NCI-H82 (cell line): ENCODE measurements at places on chromosomes 5 and 9.

DNA sequence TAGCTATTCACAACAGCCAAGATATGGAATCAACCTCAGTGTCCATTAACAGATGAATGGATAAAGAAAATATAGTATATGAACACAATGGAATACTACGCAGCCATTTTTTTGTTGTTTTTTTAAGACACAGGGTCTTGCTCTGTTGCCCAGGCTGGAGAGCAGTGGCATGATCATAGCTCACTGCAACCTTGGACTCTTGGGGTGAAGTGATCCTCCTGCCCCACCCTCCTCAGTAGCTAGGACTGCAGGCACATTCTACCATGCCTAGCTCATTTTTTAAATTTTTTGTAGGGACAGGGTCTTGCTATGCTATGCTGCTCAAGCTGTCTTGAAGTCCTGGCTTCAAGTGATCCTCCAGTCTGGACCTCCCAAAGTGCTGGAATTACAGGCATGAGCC lies 38.5 kb downstream of the CERT1 start:
- no peak for DNase-seq

GRCh38 chr5:35487233-35488025 lies 130.2 kb upstream of the SPEF2 start:
- peak; percentile 34 for DNase-seq

- DNase-seq = no peak
Measured at GRCh38 chr5:124576848-124577409, 169.5 kb downstream of the ZNF608 start.

DNA sequence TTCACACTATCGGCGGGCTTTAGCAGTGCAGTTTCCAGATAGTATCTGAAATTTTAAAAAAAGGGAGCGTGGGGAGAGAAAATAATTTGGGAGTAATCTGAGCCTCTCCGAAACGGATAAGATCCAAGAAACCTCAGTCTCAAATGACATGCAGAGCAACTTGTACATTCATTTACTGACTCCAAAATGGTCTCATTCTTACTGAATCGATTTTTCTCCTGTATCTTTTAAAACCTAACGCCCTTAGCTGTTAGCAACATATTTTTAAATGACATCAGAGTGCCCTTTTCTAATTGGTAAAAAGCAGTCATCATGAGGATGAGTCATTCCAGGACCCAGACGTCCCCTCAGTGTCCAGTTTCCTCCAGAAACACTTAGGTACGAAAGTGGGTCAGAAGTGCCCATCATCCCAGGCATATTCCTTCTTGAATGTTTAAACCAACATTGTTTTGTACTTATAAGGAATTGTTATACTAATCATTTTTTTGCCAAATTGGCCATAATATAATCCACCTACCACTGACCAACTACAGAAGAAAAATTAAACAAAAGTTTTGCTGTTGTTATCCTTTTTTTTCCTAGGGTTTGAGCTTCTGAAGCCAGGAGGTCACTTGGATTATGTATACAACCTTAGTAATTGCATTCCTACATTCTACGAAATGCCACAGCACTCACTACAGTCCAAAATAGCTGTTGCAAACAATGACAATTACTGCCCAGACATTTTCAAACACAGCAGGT lies 354.4 kb downstream of the ADAMTS6 start:
- no peak for DNase-seq

DNA sequence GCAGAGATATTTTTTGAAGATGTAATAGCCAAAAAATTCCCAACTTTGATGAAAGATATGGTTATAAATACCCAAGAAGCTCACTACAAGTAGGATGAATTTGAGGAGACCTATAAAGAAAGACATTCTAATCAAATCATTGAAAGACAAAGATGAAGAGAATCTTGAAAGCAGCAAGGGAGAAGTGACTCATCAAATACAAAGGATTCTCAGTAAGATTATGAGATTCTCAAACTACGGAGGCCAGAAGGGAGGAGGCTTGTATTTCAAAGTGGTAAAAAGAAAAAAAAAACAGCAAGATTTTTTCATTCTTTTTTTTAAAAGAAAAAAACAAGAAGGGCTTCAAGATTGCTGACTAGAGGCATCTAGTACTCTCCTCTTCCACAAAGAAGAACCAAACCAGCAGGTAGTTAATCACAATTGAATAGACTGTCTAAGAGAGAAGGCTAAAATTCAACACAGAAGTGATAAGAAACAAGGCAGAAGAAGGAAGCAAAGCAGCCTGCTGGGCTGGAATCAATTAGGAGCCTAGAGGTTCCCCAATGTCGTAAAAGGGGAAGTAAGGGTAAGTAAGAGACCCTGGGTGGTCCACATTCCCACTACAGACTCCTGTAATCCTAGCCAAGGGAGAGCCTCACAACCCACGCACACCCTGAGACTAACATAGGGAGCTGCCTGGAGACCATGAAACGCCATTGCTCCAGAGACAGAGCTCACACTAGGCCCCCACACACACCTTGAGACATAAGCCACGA lies 59.1 kb upstream of the NIPAL4 start:
- DNase-seq = no peak

GRCh38 chr9:133009906-133010582 lies 20.8 kb upstream of the GTF3C5 start:
- no peak for DNase-seq

- DNase-seq = no peak
Measured at GRCh38 chr5:6791031-6791430, 77.8 kb downstream of the TENT4A start.

- DNase-seq = no peak
Measured at GRCh38 chr5:67268231-67269021, 71.8 kb upstream of the CD180 start.
